IPS DF 6.9 (cell line): ENCODE measurements at places on chromosomes 12 and 14.

DNA sequence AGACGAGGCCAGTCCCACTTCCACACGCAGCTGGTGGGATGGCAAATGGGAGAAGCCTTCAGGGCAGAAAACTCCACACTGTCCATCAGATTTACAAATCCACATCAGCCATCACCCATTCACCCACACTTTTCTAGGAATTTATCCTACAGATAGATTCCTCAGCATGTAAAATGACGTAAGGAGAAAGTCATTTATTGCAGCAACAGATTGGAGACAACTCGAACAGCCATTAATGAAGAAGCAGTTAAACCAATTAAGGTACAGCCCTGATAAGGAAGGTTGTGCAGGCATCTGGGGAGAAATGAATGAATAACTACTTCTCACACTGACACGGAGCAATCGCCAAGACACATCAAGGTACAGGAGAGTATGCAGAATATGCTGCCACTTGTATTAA, 26.2 kb downstream of the PRKAB1 start:
- DNase-seq = no peak

DNA sequence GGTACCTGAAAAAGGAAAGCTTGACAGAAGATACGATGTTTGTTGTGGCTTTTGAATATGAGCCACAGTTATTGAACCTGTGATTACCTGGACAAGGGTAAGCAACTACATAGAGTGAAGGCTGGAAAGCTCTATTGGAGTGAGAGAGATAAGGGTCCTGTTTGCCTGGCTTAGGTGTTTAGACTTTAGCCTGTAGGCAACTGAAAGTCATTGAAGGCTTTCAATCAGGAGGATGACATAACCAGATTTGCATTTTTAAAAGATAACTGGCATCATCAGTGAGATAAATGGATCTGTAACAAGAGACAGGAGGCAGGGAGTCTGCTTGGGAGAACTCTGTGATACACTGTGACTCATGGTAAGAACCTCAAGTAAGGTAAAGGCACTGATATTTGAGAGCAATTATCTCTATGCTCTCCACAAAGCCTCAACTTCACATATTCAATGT, 128.9 kb upstream of the SOX5 start:
- no peak for DNase-seq

- no peak for DNase-seq
These were observed 1.2 kb downstream of the PYROXD1 start for GRCh38 chr12:21438643-21439042.

DNA sequence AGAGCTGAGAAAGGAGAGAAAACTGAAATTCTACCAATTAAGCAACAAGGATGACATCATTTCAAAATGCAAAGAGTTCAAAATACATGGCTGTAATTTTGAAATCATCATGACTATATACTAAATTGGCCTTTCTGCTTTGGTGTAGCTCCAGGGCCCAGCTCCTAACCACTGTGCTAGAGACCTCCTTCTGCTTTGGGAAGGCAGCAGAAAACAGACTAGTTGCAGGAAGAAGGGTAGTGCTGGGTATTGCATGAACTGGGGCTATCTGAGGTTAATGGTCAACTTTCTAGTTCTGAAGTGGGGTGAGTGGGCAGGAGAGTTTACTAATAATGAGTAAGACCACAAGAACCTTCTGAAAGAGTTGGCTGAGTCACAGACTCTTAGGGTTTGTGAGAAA, 66.2 kb downstream of the PTGER2 start:
- DNase-seq = no peak
